ENCODE measurements at places on chromosomes 6 and 20.

- DNase-seq: no peak
These were observed 291.6 kb downstream of the PHF3 start for GRCh38 chr6:63926950-63927927.

DNA sequence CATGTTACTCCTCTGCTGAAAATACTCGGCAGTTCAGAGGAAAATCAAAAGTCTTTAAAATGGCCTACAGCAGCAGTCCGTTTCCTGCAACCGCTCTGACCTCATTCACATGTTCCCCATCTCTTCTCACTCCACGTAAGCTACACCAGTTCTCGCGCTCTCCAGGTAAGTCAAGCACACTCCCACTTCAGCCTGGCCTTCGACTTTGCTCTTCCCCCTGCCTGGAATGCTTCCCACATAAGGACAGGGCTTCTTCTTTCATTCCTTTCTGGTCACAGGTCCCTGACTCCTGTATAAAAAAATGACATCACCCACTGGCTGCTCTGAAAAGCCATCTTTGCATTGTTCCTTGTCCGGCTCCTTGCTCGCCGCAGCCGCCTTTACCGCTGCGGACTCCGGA lies 42.7 kb downstream of the MGME1 start:
- no peak for DNase-seq

- DNase-seq: no peak
These were observed 21.7 kb downstream of the CPNE1 start for GRCh38 chr20:35643045-35643444.

DNA sequence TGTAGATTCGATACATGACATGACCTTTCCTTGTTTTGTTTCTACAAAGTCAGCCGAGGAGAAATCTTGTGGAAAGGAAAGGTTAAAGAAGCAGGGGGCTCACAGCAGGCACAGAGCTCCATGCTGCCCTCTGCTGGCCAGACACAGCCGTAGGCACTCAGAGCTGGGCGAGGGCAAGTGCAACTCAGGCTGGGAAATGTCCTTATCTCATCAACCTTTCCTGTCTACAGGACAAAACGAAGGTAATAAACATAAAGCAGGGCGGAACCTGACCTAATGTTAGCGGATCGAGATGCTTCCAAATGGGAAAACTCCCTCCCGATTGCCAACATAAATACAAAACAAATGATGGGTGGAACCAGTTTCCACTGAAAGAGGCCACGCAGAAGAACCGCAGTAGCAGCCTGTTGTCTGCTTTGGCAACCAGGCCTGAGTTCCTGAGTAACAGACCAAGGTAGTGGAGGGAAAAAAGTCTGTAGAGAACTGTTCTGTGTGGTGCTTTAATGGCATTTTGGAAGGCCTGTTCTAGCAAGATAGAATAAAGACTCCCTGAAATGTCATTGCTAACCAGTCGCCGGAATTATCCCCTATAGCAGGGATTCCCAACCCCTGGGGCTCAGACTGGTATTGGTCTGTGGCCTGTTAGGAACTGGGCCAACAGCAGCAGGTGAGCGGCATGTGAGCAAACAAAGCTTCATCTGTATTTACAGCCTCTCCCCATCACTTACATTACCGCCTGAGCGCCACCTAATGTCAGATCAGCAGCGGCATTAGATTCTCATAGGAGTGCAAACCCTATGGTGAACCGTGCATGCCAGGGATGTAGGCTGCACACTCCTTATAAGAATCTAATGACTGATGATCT lies 85.2 kb downstream of the MBOAT1 start:
- DNase-seq: peak; percentile 33

DNA sequence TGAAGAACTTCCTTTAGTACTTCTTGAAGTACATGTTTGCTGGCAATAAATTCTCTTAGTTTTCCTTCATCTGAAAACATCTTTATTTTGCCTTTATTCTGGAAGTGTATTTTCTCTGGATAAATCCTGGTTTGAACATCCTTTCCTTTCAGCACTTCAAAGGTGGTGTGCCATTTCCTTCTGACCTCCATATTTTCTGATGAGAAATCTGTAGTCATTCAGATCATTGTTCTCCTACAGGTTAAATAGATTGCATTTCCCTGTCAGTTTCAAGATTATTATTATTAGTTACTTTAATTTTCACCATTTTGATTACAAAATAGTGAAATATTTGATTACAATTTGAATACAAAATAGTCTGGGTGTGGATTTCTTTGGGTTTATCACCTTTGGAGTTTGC lies 134.5 kb downstream of the CDH26 start:
- no peak for DNase-seq

DNA sequence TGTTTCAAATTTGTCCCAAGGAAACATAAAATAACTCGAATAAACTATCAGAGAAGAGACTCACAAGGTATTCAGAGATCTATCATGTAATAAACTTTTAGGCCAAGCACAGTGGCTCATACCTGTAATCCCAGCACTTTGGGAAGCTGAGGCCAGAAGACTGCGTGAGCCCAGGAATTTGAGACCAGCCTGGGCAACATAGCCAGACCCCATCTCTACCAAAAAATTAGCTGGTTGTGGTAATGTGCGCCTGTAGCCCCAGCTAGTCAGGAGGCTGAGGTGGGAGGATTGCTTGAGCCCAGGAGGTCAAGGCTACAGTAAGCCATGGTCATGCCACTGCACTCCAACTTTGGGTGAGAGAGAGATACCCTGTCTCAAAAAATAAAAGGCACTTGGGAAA lies 79.2 kb upstream of the GCM1 start:
- DNase-seq: no peak

DNA sequence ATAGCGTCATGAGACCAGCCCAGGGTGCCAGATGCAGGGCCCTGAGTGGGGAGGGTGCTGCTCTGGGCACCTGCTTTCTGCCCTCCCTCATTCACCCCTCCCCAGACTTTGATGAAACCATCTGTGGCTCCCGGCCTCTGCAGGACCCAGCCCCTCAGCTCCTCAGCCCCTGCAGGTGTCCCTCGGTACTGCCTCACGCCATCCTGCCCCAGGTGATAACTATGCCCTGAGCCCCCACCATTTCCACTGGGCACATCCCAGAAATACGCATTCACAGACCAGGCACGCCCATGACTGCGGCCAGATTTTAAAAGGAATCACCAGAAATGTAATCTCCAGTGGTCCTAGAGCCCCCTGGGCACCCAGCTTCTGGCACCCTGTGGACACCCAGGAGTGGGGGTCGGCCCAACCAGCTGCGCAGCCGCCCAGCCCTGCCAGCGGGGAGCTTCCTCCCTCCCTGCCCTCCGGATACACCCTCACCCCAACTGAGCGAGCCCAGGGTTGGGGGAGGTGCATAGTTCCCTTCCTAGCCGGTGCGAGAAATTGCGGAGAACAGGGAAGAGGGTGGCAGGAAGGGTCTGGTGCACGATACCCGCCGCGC lies 615 bp upstream of the NTSR1 start:
- no peak for DNase-seq

DNA sequence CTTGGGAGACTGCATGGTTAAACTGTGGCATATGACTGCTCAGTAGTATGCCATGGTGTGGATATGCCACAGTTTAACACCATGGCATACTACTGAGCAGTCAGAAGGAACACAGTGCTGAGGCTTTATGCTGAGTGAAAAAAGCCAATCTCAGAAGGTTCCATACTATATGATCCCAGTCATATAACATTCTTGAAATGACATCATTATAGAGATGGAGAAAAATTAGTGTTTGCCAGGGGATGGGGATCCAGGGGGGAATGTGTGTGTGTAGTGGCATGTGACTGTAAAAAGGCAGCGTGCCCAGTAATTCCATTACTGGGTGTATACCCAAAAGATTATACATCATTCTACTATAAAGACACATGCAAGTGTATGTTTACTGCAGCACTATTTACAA lies 85.8 kb downstream of the FOXF2 start:
- DNase-seq: no peak

DNA sequence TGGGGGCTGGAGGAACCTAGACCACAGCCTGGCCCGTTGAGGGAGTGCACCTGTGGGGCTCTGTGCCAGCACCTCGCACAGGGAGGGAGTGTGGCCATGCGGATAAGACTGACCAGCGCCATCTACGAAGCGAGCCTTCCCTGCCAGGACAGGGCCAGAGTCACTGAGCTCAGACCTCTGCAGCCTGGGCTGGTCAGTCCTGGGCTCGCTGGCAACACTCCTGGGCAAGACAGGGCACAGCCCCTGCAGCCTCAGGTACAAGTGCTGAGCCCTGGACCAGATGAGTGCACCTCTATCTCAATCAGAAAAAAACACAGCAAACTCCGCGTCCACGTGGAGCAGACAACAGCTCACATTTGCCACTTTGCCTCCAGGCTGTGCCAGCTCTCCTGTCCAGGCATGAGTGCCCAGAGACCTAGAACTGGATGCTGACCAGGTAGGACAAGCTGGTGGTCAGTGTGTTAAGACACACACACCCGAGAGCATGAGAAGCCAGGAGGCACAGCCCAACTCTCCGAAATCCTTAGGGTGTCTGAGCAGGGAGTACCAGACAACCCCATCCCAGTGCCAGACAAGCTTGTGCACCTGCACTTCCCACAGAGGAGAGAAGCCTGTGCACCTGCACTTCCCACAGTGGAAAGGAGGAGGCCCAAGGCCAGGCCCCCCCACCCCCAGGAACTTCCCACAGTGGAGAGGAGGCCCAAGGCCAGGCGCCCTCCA lies 4.9 kb downstream of the ARFRP1 start:
- no peak for DNase-seq

DNA sequence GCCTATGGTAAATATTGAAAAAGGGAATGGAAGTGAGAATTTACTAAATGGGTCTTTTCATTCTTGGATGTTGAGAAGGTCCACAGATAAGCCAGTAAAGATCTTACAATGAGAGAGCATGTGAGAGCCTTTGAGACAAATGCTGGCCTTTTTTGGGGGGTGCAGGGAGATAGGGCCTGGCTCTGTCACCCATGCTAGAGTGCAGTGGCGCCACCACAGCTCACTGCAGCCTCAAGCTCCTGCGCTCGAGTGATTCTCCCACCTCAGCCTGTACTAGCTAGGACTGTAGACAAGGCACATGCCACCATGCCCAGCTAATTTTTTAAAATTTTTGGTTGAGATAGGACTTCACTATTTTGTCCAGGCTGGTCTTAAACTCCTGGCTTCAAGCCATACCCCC lies 63.2 kb upstream of the TMEM181 start:
- DNase-seq: no peak
